Prostate gland (tissue), 2 donors: ENCODE measurements at places on chromosomes 11 and 22.

GRCh38 chr22:26642465-26643417, 14.6 kb upstream of the MIAT start:
- no peak for DNase-seq

- no peak for DNase-seq
Measured at GRCh38 chr11:43758927-43759326, 78.4 kb downstream of the HSD17B12 start.

DNA sequence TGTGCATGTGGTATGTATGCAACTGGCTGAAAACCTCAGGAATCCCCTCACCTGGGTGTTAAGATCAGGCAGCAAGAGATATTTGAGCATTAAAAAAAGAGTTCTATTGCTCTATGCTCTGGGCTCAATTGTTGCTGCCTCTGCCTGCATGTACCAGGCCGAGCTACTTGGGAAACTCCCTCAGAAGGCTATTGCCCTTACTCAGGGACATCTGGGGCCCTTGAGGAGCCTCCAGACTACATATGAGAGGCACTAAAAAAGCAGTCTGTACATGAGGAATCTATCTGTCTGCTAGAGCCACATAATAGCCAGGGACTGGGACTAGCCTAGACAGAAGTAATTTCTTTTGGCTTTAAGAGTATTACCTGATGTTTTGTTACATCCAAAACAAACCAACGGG, 120.1 kb downstream of the SWAP70 start:
- DNase-seq, result no peak

DNA sequence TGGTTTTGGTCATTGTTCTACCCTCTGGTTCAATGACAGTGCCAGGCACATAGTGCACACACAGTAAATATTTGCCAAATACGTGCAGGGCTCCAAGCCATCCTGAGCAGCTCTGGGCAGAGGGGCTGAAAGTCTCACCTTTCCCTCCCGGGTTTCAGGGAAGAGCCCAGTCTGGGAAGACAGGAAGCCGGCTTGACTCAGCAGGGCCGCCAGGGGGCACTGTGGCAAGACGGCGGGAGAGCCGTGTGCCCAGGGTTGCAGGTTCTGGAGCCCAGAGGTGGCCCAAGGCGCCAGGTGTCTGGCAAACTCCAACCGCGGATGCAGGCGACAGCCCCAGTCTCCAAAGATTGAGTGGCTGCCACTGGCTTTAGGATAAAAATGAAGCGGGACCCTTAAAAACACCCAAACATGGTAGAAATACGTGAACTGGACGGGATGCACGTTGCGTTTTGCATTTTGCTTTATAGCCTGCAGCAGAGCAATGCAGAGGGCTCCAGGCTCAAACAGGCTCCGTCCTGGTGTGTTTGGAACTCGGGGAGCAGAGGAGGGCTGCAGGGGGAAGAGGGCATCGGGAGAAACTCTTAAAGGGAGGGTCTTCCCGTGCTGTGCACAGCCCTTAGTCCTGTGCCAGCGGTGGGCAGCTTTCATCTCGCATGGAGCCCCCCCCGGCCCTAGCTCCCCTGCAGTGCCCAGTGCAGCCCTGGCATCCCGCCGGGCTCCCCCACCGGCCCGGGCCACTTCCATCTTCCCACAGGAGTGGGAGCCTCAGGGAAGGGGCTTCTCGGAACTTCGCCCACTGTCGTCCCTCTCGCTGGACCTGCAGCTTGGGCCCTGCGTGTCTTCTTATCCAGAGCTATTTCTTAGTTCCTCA, 10.7 kb downstream of the KRTAP5-5 start:
- no peak for DNase-seq

- DNase-seq, result no peak
Measured at GRCh38 chr11:57474017-57474802, 13.9 kb downstream of the RTN4RL2 start.

DNA sequence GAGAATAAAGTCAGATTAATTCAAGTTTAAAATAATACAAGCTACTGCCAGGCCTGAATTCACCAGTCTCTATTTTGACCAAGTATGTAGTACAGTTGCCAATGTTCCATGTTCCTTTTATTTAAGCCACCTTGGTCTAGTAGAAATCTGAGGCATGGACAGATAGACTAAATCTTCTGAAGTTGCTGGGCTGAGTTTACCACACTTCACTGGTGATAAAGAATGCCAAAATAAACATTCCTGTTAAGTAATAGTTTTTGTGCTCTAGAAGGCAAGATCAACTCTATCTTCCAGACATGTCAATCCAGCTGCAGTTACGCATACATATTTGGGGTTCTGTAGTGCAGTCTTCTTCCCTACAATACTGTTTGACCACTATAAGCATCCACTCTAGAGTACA, 83.9 kb upstream of the C11orf87 start:
- no peak for DNase-seq

DNA sequence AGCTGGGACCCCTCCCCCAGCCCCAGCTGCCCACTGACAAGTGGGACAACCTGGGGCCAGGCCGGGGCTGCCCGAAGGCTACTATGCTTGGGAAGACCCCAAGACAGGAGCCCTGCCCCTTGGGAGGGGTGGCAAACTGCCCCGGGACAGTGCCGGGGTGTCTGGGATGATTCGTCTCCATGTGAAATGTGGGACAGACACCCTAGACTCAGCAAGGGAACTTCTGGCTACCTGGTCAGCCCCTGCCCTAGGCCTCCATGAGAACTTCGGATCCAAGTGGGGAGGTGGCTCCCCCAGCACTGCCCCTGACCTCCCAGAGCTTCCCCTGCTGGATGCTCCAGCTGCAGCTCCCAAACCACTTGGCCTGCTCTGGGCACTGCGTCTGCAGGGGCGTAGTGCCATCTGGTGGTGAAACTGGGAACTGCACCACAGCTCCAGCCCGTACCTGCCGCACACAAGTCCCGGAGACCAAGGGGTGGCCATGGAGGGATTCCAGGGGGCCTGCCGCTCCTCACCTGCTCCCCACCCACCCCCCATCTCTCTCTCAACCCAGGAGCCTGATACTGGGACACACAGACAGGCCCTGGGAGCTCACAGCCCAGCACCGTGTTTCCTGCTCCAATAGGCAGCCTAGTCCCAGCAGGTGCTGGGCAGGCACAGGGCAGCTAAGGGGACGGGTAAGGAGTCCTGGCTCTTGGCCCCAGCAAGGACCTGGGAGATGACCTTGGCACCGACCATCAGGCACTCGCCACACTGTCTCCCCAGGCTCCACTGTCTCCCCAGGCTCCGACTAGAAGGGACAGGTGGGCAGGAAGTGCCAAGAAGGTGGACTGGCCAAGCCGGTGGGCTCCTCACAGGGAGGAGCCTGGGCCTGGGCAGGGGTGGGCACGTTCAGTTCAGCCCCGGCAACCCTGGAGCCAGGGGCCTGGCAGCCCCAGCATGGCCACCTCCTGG, 194.1 kb downstream of the IGLL1 start:
- DNase-seq, result peak; percentile 82

- DNase-seq, result no peak
Measured at GRCh38 chr11:120750647-120751549, 239.3 kb downstream of the GRIK4 start.

- DNase-seq, result no peak
Measured at GRCh38 chr11:123560006-123560405, 94.4 kb downstream of the SCN3B start.

DNA sequence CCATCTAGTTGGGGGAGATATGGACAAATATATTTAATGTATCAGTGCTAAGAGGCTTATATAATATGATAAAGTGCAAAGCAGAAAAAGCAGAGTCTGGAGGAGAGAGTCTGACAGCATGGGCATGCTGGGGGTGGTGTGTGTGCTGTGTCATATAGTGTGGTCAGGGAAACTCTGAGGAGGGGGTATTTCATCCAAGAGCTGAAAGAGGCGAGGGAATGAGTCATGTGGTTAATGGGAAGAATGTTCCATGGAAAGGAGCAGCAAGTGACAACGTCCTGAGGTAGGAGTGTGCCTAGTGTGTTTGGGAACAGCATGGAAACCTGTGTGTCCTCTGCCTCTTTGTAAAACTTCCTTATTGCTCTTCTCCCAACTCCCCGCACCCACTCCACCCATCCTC, 38.0 kb downstream of the EIF3F start:
- DNase-seq, result no peak

- DNase-seq, result peak; percentile 68
Measured at GRCh38 chr22:30763815-30764673, 69.4 kb downstream of the OSBP2 start.

DNA sequence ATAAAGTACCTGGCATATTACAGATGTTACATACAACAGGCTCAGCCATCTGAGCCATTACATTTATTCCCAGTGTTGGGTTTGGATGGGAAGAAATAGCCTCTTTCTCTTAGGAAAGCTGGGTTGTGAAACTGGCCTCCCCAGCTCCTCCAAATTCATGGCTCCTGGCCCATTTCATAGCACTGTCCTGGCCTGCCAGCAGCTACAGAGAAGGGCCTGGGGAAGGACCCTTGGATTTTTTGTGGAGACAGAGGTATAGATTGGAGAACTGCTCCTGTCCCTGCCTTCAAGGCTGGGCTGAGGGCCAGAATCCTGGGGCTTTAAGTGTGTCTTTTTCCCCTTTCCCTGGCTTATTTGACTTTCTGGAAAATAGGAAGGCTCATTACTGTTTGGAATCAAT, 18.0 kb downstream of the PKNOX2 start:
- DNase-seq, result no peak

- no peak for DNase-seq
Measured at GRCh38 chr11:75398906-75399305, 412 bp upstream of the RPS3 start.

DNA sequence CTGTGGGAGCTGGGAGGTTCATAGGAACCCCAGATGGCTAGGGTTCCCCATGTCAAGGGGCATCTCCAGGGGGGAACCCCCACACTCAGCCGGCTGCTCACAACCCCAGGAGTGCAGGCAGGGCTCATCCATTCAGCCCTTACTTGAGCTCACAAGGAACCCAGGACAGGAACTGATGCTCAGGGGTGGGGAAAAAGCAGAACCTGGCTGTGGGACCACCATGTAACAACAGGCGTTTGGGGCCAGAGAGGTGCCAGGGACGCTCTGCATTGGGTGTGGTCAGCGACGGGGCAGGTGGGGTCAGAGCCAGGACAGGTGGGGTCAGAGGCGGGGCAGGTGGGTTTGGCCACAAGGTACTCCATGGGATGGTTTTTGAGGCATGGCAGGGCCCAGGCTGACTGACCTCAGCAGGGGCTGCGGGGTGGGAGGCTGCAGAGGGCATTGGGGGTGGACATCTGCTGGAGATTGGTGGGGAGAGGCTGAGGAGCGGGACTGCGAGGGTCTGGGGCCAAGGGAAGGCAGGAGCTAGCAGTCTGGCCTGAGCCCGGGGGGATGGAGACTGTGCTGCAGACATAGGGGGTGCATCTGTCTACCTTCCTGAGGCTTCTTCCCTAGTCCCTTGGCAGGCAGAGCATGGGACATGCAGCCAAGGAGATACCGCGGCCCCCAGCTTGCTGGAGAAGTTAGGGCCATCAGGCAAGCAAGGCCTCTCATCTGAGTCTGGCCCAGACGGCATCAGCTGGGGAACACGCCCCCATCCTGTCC, 34.0 kb upstream of the CARS1 start:
- no peak for DNase-seq

DNA sequence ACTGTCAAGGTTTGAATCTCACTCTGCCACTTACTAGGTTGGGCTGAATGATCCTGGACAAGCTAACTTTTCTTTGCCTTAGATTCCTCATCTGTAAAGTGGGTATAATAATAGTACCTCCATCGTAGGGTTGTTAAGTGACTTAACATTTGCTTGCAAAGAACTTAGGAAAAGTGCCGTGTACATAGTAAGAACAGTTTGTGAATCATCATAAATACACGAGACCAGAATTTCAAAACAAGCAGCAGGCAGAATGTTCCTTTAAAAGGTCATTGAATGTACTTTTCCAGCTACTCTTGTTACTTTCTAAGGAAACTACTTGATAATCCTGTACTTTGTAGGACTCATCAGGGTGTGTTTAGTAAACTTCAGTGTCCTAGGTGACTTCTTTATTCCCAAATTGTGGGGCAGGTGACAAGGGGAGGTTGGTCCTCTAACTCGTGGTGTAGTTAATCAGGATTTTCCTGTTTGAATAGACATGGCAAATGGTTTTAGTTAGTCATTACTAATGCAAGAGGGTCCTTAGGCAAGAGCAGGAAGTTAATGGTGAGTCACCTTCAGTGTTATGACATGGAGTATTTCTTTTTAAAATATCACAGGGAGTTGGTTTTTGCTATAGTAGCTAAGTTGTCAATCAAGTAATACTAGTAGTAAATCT, 67.9 kb downstream of the YAP1 start:
- DNase-seq, result peak; percentile 27

DNA sequence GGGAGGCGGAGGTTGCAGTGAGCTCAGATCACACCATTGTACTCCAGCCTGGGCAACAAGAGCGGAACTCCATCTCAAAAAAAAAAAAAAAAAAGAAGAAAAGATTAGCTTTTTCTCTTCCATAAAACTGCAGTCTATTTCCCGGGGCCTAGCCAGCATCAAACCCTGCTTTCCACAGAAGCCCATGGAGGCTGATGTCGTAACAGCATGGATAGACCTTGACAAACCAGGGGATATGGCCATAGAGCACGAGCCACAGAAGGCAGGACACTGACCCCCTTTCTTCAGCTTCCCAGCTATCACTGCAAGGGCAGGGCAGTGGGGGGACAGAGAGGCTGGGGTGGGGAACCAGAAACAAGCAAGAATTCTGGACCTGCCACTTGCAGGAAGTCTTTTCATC, 21.5 kb downstream of the HPS4 start:
- no peak for DNase-seq

DNA sequence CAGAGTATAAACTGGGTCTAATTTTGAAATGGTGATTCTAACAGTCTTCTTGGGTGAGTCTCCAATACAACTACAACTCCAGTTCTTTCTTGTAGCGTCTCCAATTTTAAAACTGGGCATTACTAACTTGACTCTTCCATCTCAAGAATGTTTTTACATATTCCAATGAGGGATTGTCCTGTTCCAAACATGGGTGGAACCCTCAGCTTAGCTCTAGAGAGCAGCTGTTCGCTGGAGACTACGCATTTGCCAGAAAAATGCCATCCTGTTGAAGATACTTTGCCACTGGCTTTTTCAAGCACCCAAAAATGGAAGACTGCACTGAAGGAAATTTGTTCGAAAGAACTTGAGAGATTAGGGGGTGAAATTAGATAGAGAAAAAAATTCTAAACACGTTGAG, 870.0 kb downstream of the NTM start:
- no peak for DNase-seq

- no peak for DNase-seq
Measured at GRCh38 chr11:78131956-78132355, 7.5 kb downstream of the ALG8 start.

DNA sequence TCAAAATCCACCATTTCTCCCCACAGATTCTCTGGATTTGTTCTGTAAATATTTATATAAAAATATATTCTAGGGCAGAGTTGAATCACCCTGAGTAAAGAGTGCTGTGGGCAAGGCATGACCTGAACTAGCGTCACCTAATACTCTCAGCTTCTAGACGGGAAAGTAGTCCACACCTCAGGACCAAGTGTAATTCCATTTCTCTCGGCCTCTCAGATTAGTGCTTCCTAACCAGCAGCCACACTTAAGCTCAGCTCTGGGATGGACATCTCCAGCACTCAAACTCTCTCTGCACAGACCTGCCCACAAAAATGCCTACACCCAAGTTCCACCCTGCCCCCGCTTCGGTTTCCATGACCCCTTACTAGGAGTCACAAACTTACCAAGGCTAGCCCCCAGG, 5.3 kb downstream of the SPTBN2 start:
- no peak for DNase-seq

- DNase-seq, result no peak
Measured at GRCh38 chr22:48147404-48147803, 1385.0 kb downstream of the TBC1D22A start.

- DNase-seq, result no peak
Measured at GRCh38 chr11:36097219-36097650, 153.4 kb downstream of the LDLRAD3 start.
